Nucleus accumbens (tissue), 56 donors: ENCODE measurements at places on chromosomes 7 and 10.

GRCh38 chr10:122557516-122557915, 3.0 kb upstream of the DMBT1 start:
- no peak for DNase-seq

DNA sequence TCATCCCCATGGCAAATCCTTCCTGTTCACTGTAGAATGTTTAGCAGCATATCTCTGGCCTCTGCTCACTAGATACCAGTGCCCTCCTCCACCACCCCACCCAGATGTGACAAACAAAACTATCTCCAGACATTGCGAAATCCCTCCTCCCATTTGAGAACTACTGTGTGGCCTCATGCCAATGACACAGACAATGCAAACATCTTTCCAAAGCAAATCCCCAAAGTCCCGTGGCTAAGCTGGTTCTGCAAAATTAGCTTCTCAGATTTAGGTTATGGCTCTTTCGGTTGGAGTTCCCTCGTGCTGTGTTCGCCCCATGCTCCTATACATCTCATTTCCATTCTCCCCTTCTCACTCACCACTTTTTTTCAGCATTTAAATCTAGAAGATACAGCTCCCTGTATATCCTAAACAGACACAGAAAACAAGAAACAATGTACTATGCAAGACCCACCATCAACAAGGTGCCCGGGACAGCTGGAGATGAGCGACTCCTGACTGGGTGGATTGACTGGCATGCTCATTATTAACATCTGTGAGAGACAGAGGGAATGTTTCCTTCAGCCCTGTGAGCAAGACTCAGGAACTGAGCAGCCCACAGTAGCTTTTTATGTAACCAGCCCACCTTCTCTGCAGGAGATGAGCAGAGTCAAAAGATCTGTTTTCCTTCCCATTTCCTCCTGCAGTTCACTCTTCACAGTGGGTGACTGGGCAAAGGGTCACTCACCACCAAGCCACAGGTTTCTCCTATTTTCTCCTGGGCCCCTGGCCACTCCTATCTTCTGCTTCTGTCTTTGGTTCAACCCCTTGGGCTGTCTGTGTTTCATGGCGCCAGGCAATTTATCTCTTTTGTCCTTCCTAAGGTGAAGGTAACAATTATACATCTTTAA, 225.7 kb upstream of the AOAH start:
- DNase-seq = no peak

GRCh38 chr7:29957521-29958310, 31.9 kb downstream of the SCRN1 start:
- no peak for DNase-seq

GRCh38 chr7:66739953-66740301, 606 bp upstream of the RABGEF1 start:
- DNase-seq = no peak

DNA sequence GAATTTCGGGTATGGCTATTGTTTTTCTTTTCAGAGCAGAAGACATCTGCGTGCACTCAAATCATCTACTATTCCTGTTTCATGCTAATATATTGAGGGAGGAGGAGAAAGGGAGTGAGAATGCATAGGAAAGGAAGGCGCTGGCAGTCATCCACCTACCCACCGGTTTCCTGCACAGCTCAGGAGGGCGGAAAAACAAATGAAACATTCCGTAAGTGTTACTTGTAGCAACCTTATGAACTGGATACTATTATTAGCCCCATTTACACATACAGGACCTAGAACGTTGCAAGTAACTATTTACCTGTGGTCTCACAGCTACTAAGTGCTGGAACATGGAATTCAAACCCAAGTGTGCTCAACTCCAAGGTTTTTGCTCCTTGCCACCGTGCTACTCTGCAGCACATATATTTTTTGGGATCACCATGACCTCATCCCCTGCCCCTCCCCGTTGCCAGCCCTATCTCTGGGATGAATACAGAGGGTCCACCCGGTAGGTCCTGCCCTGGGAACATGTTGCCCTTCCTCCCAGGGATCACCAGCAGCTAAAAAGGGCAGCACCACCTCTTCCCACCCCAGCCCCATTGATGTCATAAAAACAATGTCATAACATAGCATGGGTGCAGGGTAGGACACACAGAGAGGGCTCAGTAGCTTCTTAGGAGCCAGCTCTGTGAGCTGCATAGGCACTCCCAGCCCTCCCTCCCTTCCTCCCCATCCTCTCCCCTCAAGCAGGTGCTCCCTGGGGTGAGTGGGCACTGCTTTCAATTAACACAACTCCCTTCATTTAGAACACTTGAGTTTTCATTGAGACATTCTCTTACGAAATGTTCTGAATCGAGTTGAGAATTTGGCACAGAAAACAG, 16.9 kb downstream of the GFRA1 start:
- DNase-seq = no peak

- no peak for DNase-seq
Measured at GRCh38 chr10:111934931-111935330, 248.6 kb downstream of the GPAM start.
